ENCODE measurements at places on chromosomes 2 and 18.
A peak's percentile ranks its signal among the peaks of the same experiment; 100 is the strongest.

DNA sequence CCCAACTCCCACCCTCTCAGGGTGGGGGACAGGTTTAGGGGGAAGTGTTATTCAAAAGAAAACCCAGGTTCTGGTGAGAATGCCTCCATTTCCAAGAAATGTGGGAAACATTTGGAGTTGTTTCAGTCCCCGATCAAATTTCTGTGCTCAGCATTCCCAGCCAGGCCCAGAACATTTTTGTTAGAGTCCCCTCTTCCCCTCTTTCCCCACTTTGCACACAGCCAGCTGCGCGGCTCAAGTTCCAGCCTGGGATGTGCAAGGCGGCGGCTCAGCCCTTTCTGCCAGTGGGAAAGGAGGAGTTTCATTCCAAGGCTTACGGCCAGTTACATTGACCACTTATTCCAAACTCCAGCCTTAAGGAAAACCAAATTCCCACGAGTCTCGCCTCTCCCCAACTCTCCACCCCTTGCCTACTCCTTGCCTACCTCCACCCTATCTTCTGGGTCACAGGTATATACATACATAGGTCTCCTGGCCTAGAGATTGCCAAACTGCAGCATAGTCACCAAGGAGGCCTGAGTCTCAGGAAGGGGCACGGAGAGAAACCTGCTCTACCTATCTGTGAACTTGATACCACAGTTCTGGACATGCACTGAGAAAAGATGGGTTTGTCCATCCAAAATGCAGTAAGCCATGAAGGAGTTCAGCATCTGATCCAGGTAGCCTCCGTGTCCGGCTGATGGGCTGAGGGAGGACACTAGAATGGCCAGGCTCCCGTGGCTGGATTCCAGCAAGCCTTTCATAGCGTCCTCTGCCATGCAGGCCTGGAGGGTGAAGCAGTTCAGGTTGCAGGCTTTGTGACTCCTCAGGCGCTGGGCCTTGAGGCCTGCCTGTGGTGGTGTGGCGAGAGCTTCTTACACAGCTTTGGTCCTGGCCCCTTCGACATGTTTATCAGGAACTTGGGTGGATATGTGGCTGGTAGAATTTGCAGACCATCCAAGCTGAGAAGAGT, 154.5 kb downstream of the ZFP36L2 start:
- no peak for DNase-seq

GRCh38 chr2:78992807-78993517, 32.5 kb upstream of the REG3G start:
- no peak for DNase-seq

GRCh38 chr2:148957023-148957422, 81.5 kb upstream of the LYPD6B start:
- no peak for DNase-seq

DNA sequence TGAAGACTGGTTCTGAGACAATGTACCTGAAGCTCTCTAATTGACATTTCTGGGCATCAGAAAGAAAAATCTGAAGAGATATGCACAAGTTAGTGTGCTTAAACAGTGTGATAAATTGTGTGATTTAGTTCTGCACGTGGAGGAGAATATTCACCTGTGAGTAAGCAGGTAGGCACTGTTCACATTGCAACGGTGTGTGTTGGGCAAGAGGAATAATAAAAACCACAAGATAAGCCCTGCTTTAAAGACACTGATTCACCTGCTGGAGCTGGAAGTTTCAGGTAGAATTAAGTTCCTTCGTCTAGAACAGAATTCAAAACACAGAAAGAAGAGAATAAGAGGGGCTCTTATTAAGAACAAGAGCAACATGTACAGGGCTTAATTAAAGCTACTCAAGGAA, 864.3 kb upstream of the SOX11 start:
- no peak for DNase-seq

DNA sequence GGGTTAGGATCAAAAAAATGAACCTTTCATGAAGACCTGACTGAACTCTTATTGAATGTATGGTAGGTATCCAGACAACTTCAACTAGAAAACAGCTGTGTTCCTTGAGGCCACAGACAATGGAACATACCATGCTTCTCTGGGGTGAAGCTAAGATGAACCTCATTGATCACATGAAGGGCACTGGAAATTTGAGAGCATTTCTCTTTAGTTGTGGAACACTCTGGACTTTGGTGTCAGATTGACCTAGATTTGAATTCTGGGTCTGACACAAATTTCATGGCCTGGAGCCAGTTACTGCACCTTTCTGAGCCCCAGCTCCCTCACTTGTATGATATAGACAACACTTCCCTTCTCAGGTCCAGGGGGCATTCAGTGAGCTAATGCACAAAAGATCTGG, 411.2 kb upstream of the ID2 start:
- DNase-seq, result no peak

GRCh38 chr2:14240868-14241267, 391.6 kb upstream of the LRATD1 start:
- no peak for DNase-seq

DNA sequence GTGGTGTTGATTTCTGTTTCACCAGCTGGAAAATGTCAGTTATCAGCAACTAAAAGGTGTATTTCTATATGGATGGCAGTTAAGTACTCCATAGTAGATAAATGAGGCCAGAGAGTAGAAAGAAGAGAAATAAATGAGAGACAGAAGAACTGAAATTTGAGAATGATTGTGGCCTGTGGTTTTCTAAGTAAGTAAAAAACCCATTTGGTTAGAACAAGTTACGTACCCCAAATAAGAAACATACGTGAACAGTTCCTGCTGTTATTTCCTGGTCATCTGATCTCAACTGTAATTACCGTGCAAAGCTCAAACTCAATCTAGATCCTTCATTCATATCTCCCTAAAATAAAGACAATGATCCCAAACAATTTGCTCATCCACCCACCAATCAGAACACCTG, 181.3 kb downstream of the PID1 start:
- no peak for DNase-seq

- no peak for DNase-seq
Measured at GRCh38 chr2:190354003-190354690, 10.8 kb downstream of the INPP1 start.

GRCh38 chr18:31044926-31045325, 2.4 kb upstream of the DSC3 start:
- DNase-seq, result no peak

DNA sequence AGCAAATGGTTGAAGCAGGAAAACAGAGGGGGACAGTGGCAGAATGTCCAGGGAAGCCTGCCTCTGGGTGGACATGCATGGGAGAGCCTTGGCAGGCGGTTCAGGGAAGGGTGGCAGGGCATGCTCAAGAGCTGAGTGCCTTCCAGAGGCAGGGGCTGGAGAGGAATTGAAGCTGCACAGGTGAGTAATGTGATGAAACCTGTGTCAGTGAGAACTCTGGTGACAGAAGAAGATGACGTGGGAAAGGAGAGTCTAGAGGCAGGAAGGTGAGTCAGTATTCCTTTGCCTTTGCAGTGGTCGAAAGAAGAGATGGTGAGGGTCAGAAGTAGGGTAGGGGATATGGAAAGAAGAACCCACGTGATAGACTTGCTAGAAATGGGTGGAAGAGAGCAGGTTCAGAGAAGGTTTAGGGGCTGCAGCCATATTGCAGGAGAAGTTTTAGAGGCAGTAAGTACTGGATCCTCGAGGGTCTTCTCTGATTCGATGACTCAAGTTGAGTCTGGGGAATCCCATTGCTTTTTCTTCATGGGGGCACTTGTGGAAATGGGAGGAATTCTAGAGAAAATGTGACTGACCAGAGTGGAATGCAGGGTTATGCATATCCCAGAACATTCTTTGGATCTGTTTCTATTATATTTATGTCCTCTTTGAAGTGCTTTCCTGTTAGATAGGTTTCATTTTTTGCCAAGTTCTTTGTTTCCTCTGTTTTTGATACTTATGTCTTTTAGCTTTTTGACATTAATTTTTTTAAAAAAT, 37.4 kb downstream of the TMEM87B start:
- DNase-seq, result peak; percentile 62

DNA sequence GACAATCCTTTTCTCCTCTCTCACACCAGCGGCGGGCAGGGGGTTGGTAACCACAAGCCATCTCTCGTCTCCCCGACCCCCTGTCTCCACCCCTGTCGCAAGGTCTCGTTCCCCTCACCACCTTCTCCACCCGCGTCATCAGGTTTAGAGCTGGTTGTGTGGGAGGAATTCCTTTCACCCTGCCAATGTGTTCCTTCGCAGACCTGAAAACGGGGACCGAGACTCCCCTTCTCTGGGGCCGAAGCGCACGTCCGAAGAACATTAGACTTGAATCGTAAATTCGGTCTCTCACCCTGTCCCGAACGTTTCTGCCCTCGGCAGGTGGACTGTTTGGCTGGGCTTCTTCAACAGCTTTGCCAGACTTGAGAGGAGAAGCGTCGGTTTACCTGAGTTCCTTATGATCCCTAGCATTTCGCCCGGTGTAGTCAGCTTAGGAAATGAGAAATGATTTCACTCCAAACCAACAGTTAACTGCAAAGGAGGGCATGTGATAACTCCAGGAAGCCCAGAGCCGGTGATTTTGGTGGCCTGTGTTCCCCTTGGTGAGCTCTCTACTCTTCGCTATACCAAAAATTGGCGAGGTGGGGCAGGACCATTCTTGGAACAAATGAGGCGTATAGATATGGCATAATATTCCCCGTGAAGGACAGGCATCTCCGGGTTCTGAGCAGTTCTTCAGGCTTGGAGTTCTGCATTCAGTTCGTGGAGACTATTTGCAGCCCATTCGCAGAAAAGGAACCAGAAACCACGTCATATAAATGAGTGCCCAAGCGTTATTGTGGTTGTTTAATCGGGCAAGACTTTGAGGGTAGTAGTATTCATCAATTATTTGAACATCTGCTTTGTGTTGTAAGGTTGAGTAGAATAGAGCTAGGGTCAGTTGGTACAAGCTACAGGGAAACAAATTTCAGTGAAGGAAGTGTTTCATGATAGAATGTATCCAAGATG, 694 bp downstream of the CFAP36 start:
- peak; percentile 1 for DNase-seq

- no peak for DNase-seq
Measured at GRCh38 chr2:73141896-73142295, 29.1 kb upstream of the RAB11FIP5 start.

- no peak for DNase-seq
Measured at GRCh38 chr2:71898375-71898774, 249.3 kb downstream of the CYP26B1 start.

Data from HCEC 1CT (cell line).